Activated CD4-positive, alpha-beta T cell treated with anti-CD3 and anti-CD28 coated beads, Interleukin-2, amount 50 U/mL, for 48 hours (primary cell): ENCODE measurements at places on chromosomes 12 and 14.

- no peak for DNase-seq
Observed at GRCh38 chr12:70007687-70008086, 182.7 kb downstream of the MYRFL start.

DNA sequence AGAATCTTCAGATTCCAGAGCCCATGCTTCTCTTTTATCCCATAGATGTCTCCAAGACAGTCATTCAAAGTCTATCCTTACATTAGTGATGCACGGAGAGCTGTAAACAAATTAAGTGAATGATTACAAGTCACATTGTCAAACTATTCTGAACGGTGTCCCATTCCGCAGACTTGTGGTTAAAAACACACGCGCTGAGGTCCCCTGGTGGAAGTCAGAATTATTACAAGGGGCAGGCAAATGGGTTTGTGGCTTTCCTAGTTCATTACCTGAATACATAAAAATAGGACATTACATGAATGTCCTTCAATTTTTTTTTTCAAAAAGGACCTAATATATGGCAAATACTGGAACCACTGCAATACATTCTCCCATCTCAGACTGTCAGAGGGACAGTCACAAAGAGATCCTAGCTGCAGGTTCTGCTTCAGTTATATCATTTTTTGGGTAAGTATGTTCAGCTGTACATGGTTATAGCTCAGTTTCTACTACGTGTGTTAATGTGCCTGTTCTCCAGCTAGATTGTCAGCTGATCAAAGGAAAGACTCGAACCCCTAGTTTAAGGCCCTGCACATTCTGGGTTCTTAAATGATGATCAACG is 53.1 kb upstream of the STON2 start:
- DNase-seq: peak; percentile 50

- DNase-seq: no peak
Observed at GRCh38 chr12:87120440-87120839, 864.2 kb upstream of the MGAT4C start.

- no peak for DNase-seq
Observed at GRCh38 chr14:33691907-33692306, 259.0 kb downstream of the EGLN3 start.

GRCh38 chr12:101019667-101020066 is 190.4 kb downstream of the SLC5A8 start:
- DNase-seq: no peak

DNA sequence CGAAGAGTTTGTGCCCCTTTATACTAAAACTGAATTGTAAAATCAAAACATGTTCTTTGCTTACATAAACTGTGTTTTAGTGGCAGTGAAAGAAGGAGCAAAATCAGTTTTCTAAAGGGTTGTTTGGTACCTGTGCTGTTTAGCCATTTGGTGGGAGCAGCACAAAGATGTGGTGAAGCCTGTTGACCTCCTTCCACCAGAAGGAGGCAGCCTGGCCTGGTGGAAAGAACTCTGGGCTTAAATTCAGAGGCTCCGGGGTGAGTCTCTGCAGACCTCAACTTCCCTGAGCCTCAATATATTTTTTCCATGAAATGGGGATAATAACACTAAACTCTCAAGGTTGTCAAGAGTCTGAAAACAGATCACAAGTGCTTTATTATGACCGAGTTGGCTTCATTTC is 502.5 kb downstream of the VRK1 start:
- DNase-seq: peak; percentile 36

DNA sequence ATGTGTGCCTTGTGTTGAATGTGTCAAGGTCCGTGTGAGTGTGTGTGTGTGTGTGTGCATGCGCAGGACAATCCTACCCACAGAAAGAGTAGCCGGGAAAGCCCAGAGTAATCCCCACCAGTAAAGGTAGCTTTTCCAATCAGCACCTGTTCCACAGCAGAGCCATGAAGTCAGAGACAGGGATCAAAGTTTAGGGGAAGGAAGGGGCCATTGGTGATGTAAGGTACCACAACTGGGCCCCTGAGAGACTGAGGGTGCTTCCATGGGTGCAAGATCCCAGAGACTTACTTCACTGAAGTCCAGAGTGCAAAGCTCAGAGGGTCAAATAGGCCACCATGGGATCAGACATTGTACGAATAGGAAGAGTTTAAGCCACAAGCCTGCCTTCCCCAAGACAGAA is 20.5 kb downstream of the OR10P1 start:
- DNase-seq: no peak

- DNase-seq: no peak
Observed at GRCh38 chr12:98852181-98852580, 207.1 kb downstream of the APAF1 start.

- no peak for DNase-seq
Observed at GRCh38 chr14:32038876-32039275, 38.2 kb upstream of the ARHGAP5 start.

DNA sequence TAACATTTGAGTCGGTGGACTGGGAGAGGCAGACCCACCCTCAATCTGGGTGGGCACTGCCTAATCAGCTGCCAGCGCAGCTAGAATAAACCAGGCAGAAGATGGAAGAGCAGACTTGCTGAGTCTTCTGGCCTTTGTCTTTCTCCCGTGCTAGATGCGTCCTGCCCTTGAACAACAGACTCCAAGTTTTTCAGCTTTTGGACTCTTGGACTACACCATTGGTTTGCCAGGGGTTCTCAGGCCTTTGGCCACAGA is 27.2 kb upstream of the DNM1L start:
- no peak for DNase-seq

DNA sequence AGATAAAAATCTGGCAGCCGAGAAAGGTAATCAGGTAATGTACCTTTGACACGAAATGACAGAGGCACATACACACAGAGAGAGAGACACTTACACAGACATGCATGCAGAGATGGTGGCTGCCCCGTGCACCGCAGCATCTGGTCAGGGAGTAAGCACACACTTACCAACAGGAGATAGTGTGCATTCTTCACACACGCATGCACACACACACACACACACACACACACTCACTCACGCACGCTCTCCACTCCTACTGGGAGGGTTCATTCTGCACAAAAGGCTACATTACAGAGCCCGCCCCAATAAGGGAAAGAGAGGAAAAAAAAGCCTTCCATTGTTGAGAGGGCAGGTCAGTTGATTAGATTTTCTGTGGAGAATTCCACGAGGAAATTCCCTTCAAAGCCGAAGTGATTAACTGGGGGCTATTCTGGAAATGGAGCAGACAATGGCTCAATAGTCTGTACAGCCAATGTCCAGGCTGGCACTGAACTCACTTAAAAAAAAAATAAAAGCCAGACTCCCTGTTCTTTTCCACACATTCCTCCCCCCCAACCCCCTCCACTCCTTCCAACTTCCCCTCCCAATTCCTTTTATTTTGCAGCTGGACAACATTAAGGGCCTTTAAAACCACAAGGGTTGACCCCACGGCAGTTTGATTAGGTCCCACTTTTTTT is 1.4 kb upstream of the SOX5 start:
- no peak for DNase-seq

GRCh38 chr14:70808416-70809224 is 693 bp downstream of the MAP3K9 start:
- peak; percentile 48 for DNase-seq

GRCh38 chr12:14993537-14994266 is 20.9 kb downstream of the PDE6H start:
- no peak for DNase-seq

DNA sequence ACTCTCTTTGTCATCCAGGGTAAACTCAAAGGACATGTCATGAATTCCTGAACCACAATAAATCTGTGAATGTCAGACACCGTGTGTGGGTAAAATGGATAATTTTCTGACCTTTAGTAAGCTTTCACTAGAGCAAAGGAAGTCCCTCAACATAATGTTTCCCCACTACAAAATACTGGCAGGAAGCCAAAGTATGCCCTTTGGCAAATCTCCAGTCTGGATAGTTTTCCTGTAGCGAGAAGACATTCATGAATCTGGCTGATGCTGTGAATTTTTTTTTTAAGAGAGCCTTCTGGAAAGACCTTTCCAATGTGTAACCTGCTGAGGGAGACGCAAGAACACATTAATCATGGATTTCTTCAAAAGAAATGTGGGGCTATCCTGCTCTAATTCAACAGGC is 389.6 kb upstream of the DDHD1 start:
- no peak for DNase-seq

GRCh38 chr14:102591372-102591943 is 991 bp upstream of the RCOR1 start:
- peak; percentile 34 for DNase-seq

GRCh38 chr12:24600996-24601395 is 347.9 kb downstream of the BCAT1 start:
- no peak for DNase-seq

- DNase-seq: no peak
Observed at GRCh38 chr12:71865166-71865713, 25.7 kb downstream of the TBC1D15 start.

GRCh38 chr12:125954362-125954761 is 889.1 kb downstream of the AACS start:
- no peak for DNase-seq

DNA sequence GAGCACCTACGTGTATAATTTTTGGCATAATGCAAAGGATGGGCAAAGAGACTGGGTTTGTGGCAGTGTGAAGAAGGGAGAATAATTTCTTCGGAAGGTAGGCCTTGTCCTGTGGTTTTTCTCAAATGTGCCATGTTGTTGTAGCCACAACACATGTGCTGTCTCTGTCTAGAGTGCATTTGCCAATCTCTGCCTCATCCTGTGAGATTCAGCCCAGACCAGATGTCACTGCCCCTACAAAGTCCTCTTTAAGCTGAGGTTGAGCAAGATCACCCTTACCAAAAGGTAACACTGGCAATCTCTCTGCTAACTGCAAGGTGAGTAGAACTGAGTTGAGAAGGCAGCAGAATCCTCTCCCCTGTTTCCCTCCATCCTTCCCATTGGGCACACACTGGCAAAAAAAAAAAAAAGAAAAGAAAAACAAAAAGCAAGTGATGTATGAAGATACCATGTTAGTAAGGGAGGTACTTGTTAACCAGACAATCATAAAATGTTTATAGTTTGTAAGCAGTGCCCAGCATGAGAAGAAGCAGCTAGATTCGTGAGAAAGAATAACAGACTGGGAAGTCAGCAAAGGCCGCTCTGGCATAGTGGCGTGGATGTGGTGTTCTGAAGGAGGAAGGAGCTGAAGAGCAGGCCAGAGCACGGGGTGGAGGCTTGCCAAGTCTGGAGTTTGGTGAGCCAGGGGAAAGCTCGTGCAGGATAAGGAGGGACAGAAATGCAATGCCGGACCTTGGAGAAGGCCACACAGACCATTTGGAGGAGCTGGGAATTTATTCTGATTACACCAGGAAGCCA is 18.9 kb downstream of the DYRK2 start:
- DNase-seq: no peak

DNA sequence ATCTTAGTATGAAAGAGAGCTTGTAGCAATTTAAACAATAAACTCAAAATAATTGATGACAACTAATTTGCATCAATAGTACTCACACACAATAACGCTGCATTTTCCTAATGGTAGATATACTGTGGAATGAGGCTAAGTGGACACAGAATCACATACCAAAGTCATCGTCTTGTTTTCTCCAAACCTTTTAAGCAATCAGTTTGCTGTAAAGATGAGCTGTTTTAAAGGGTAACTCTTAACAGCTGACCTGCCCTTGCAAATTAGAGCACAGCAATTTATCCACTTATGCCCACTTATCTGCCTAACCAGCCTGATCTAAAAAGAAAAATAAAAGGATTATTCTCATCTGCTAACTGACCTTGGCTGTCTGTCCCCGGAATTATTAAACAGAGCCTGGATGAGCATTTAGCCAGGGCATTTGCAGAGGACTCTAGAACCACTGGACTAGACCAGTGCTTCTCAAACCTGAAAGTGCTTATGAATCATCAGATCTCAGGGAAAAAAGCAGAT is 174.3 kb upstream of the BCL2L14 start:
- no peak for DNase-seq

GRCh38 chr12:97316321-97316720 is 146.3 kb upstream of the RMST start:
- DNase-seq: no peak

DNA sequence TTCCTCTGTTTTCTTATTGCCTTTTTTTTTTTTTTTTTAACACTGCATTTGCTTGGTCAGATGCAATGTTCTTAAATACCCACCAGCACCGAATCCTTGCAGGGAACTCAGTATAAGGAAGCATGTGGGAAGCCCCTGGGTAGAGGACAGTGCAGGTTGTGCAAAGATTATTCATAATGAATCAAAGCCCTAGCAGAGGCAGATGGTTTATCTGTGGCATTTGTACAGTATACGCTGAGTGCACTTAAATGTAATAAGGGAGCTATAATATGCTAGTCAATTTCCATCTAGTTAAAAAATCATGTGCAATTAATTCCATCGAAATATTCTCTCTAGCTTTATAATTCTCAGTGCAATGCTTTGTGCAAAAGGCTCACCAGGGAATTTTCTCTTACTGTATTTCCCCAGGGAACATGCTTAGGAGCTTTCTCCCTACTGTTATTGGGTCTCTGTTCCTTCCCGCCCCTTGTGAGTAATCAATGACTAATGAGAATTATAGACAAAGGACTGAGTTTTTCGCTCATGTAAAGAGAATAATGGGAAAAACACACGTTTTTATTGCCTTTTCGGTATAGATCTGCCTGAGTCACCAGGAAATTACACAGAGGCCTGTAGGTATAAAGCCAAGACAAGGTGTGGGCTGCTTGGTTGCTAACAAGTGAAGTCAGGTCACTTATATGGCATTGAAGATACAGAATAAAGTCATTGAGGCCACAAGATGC is 1214.3 kb upstream of the TMEM132C start:
- DNase-seq: no peak

- no peak for DNase-seq
Observed at GRCh38 chr14:103436533-103436932, 51.3 kb downstream of the MARK3 start.

DNA sequence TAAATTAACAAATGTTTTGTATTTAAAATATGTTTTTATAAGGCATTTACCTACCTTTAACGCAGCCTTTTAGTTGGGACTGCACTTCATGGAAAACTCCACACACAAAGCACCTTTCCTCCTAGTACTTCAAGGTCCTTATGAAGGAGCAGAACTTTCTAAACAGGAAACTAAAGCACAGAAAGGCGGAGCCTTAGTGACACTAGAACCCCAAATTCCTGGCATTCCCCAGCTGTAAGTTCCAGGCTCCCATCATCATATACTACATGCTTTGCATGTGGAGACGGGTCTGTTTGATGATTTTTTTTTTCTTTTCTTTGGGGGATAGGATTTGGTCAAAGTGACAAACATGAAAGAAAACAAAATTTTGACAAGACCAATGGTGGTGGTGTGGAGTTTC is 39.5 kb downstream of the STXBP6 start:
- DNase-seq: no peak

- DNase-seq: no peak
Observed at GRCh38 chr14:96081767-96082400, 42.7 kb downstream of the C14orf132 start.
